ENCODE measurements at places on chromosomes 2 and 18.
A peak's percentile ranks its signal among the peaks of the same experiment; 100 is the strongest.

DNA sequence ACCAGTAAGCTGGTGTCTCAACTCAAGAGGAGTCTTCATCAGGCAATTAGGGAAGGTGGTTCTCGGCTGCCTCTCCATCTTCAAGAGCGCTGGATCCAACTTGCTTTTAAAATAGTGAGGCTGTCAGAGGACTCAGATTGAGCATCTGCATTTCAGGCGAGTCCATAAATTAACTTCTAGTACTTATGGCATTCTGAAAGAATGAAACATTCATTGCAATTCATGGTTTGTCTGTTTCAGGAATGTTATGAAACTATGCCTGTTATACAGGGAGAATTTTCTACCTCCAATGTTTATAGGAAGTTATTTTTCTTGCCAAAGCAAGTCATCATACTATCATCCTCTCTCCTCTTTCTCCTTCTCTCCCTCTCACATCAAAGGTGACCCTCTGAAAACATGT lies 883.2 kb downstream of the SLC4A3 start:
- no peak for DNase-seq

DNA sequence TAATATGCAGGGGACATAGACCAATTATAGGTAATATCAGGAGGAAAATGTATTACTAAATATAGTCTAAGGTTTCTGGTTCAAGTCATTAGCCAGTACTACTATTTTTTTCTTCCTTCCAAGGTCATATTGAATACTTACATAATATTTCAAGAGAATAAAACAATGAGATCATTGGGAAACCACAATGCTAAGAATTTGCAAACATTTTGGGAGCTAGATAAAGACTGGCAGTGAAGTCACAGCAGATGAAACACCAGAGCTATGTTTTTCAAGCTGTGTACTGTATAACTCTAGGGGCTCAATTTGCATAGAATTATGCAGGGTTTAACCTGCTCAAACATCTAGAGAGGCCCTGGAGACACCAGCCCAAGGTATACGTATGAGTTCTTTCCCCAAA lies 80.5 kb upstream of the KCNH7 start:
- no peak for DNase-seq

DNA sequence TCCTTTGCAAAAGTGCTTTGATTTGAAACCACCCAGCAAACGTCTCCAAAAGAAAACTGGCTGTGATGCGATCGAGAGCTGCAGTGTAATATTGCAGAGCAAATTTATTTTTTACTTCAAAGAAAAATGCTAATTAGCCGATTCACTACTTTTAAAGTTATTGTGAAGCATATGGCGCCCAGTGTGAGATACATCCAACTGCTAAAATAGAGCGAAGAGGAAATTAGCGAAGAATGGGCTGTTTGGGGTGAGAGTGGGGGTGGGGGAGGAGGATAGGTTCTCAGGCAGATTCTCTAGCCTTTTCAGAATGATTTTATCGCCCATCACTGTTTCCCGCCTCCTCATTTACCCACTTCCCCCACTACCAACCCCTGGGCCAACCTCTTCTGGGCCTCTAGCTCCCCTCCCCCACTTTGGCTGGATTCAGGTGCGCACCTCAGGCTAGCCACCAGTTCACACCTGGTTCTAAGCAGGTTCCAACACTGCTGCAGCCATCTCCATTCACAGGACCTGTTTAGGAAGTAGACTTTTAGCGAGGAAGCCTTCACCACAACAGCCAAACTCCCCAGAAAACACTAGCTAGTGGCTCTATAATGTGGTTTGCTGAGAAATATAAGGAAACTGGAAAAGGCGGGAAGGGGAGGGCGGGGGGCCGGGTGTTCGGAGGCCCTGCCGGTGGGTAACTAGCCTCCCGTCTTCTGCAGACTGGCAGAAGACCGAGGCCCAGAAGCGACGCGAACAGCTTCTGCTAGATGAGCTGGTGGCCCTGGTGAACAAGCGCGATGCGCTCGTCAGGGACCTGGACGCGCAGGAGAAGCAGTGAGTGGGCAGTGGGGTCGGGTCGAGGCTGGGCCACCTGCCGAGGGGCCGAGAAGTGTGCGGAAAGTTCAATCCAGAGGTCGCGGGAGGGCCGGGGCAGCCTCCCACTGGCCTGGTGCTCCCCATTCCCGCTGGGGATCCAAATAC lies 6.0 kb upstream of the OTX1 start:
- DNase-seq = no peak

DNA sequence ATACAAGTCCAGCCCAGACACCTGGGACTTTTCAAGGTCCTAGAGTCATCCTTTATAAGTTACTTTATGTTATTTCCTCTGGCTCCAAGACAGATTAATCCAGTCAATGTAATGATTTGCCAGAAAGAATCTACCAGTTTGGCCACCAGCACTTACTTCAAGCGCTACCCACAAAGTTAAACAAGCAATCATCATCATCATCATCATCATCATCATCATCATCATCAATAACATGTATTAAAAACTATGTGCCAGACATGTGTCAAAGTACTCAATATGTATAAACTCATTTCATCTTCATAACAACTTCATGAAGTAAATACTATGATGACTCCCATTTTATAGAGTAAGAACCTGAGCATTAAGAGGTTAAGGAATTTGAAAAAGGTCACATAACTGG lies 64.3 kb downstream of the LRP2 start:
- DNase-seq = no peak

- DNase-seq = no peak
Observed at GRCh38 chr18:919078-919477, 14.4 kb downstream of the ADCYAP1 start.

- DNase-seq = no peak
Observed at GRCh38 chr18:54480616-54481015, 110.4 kb upstream of the DYNAP start.

DNA sequence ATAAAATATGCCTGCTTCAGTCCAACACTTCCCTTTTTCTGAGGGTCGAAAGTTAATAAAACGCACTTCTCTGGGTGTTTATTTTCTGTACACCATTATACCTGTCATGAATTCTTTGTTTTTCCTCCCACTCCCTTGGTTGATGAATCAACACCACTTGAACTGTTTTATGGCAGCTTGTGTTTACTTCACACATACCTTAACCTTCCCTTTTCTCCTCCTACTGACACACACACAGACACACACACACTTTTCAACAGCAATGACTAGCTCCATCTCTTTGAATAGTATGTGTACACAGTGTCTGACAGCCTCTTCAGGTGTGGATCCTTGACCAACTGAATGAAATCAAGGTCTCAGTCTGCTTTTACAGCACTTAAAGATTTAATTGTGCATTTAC lies 91.3 kb downstream of the SATB2 start:
- DNase-seq = peak; percentile 12

DNA sequence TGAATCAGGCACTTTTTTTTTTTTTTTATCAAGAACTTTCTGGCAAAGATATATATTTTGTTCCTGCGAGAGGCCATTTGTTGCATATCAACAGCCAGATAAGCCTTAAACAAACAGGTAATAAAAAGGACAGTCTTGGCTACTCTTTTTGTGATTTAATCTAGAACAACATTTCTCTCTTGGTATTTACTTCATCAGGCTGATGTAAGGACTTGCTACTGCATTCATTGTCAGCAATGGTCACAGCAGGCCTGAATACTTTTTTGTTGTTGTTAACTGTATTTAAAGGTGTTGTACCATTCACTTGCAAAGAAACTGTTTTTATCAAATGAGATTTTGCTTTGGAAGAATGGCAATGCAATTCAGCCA lies 683.8 kb downstream of the IRS1 start:
- no peak for DNase-seq

DNA sequence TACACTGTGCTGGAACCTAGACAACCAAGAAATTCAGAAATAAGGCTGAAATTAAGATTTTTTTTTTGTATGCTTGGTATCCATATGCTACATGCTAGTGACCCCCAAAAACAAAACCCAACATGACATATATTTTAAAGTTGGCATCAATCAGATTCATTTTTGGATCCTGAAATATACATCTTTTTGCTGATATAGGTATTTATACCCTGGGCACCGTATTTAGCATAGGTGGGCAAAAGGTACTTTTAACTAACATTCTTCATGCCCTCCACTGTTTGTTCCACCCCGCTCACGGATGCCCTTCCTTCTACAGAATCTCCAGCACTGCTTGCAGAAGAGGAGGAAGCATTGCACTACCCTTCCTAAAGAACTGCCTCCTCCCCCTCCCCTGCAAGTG lies 52.6 kb downstream of the SPOPL start:
- no peak for DNase-seq

GRCh38 chr2:47686018-47686417 lies 96.9 kb upstream of the MSH6 start:
- DNase-seq = no peak

- peak; percentile 61 for DNase-seq
Observed at GRCh38 chr18:9918016-9918680, 4.3 kb downstream of the VAPA start.

GRCh38 chr2:44498551-44498950 lies 136.8 kb downstream of the CAMKMT start:
- DNase-seq = no peak

- DNase-seq = peak; percentile 13
Observed at GRCh38 chr2:188902901-188903491, 71.2 kb upstream of the COL3A1 start.

- DNase-seq = no peak
Observed at GRCh38 chr2:23286031-23286757, 98.8 kb upstream of the KLHL29 start.
